Colonic mucosa (tissue), 4 donors: ENCODE measurements at places on chromosomes 5 and 9.

GRCh38 chr9:131692612-131693562 lies 47.0 kb downstream of the RAPGEF1 start:
- no peak for DNase-seq

DNA sequence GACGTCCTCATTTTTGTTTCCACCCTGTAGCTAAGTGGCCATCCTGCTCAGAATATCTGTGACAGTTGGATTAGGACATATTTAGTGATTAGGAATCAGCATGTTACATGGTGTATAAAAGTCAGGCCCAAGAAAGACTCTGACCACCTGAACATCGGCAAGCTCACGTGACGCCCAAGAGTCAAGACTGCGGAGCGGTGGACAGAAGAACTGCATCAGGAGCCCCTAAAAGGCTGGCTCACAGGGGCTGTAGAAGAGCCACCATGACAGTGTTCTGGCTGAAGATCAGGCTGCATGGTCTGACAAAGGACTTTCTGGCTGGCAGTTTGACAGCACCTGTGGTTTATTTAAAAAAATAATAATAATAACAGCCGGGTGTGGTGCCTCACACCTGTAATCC lies 185.3 kb downstream of the AUH start:
- no peak for DNase-seq

DNA sequence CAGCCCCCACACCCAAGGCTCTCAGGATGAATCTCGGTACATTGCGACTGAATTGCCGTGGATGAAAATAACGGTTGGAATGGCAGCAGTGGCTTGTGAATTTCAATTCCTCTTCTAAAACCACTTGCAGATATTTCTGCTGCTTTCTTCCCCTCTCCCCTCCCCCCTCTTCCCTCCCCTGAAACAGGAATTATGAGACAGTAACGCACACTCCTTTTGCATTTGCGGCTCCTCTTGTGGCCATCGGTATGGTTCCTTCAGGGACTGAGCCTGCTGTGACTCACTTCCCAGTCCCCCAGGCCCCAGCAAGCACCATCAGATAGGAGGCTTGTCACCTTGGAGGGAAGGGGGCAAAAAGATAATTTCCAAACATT lies 9.7 kb downstream of the DCANP1 start:
- no peak for DNase-seq

- peak; percentile 56 for DNase-seq
Observed at GRCh38 chr9:110623462-110624025, 44.0 kb upstream of the SVEP1 start.

- DNase-seq = no peak
Observed at GRCh38 chr9:70868041-70868440, 253.4 kb downstream of the TRPM3 start.

DNA sequence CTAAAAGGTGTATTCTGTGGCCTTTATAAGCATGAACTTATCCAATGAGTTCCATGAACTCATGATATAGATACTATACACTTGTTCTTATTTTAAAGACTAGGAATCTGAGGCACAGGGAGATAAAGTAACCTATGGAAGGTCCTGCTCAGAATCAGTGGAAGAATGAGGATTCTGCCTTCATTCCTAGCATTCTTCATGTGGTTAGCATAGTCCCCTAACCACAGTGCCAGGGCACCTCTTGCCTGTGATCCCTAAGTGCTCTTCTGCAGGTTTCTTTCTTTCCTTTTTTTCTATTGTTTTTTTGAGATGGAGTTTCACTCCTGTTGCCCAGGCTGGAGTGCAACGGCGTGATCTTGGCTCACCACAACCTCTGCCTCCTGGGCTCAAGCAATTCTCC lies 174.1 kb downstream of the C9orf152 start:
- DNase-seq = no peak

- no peak for DNase-seq
Observed at GRCh38 chr5:128798871-128799270, 166.4 kb upstream of the SLC27A6 start.

GRCh38 chr5:111557686-111558085 lies 45.4 kb upstream of the STARD4 start:
- no peak for DNase-seq

DNA sequence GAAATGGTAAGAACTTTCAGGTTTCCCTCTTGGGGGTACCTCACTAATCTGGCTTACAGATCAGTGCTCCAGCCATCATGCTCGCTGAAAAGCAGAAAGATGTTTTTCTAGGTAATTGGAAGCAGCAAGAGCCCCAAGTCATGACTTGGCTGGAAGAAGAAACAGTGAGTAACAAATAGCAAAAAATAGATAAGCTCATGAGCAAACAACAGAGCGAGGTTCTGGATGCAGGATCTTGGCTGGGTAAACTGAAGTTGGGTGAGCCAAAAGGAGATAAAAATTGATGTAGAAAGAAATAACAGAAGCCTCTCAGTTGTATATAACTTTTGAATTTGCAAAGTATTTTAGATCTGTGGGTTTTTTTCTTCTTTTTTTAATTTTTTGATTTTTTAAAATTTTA lies 110.1 kb downstream of the INSYN2B start:
- no peak for DNase-seq

- DNase-seq = no peak
Observed at GRCh38 chr9:75000835-75001234, 27.3 kb downstream of the CARNMT1 start.

- DNase-seq = no peak
Observed at GRCh38 chr5:156764176-156764971, 85.7 kb upstream of the PPP1R2B start.

- peak; percentile 37 for DNase-seq
Observed at GRCh38 chr5:173888473-173889131, 453 bp downstream of the CPEB4 start.

GRCh38 chr9:108211411-108211955 lies 644.3 kb downstream of the ACTL7B start:
- no peak for DNase-seq

- no peak for DNase-seq
Observed at GRCh38 chr5:166257661-166258060, 2033.8 kb upstream of the WWC1 start.

DNA sequence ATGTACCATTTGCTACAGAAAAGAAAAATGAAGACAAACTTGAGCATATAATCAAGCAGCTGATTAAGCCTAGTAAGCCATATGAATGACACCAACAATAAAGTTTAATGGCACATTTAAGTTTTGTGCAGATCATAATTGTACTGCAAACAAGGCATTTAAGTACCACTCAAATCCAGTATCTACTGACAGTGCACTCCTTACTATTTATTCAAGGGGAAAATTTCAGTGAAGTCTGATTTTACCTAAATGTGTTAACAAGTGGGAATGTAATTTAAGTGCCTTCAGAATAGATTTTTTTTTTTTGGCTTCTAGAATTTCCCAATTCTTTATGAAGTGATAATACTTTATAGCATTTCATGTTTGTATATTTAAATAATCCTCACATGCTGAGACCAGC lies 341.0 kb upstream of the POU5F2 start:
- no peak for DNase-seq

GRCh38 chr5:61599370-61600122 lies 267.5 kb downstream of the ZSWIM6 start:
- no peak for DNase-seq

- no peak for DNase-seq
Observed at GRCh38 chr5:95930141-95930930, 31.3 kb downstream of the ELL2 start.

- DNase-seq = no peak
Observed at GRCh38 chr9:135045264-135045927, 42.1 kb upstream of the OLFM1 start.

DNA sequence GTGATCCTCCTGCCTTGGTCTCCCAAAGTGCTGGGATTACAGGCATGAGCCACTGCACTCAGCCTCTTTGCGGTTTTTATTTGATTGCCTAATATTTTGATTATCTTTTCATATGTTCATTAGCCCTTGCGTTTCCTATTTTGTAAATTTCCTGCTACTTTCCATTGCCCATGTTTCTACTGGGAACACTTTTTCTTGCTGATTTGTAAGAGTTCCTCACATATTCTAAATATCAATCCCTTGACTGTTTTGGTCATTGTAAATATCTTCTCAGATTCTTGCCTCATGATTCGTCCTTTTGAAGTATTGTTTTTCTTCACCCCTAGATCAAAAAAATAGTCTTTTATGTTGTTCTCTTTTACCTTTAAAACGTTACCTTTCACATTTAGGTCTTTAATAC lies 37.9 kb upstream of the TTC1 start:
- no peak for DNase-seq

- DNase-seq = no peak
Observed at GRCh38 chr5:80291761-80292160, 28.0 kb upstream of the SPZ1 start.

DNA sequence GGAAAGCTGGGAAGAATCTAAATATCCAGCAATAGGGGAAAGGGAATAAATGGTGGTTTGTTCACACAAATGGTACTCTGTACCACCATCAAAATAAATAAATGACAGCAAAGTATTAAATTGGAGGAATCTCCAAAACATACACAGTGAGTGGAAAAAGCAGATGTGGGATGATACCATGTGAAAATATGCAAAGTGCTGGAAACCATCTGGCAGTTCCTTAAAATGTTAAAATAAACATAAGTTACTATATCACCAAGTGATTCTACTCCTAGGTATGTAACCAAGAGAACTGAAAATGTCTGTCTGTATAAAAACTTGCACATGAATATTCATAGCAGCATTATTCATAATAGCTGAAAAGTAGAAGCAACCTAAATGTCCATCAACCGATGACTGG lies 41.9 kb upstream of the TEX48 start:
- DNase-seq = no peak

DNA sequence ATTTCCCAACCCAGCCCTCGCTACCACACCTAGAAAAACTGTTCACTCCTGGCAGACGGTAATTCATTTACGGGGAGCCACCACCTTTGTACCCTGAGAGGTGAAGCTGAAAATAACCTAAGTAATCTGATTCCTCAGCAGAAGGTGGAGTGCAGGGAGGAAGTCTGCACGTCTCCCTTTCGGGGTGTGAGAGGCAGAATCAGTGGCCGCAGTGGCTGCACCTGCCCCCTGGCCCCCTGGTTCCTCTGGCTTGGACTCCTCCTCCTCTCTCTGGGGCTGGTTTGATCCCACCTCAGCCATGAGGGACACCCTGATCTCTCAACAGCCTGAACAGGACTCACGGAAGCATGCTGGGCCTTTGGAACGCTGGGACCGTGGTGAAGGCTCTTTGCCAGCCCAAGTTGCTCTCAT lies 10.5 kb downstream of the TMEM174 start:
- DNase-seq = peak; percentile 84

- no peak for DNase-seq
Observed at GRCh38 chr5:65854925-65855324, 71.5 kb upstream of the ERBIN start.

- peak; percentile 32 for DNase-seq
Observed at GRCh38 chr9:95923794-95924193, 48.3 kb downstream of the ERCC6L2 start.

GRCh38 chr5:171848486-171848885 lies 62.9 kb downstream of the SMIM23 start:
- DNase-seq = no peak

DNA sequence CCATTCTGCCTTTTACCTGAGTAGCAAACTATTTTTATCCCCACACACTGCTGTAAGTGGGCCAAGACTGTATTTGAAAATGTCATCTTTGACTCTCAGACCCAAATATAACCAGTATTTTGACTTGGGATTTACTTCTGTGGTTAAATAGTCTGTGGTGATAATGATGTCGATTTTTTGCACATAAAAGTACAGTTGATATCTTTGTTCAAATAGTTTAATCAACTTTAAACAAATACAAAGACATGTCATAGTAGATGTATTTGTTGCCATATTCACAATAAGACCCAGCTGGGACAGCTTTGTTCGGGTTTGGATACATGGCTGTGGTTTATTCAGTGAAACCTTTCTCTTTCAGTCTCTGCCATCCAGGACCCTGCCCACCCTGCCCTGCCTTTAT lies 20.4 kb downstream of the NFX1 start:
- no peak for DNase-seq

DNA sequence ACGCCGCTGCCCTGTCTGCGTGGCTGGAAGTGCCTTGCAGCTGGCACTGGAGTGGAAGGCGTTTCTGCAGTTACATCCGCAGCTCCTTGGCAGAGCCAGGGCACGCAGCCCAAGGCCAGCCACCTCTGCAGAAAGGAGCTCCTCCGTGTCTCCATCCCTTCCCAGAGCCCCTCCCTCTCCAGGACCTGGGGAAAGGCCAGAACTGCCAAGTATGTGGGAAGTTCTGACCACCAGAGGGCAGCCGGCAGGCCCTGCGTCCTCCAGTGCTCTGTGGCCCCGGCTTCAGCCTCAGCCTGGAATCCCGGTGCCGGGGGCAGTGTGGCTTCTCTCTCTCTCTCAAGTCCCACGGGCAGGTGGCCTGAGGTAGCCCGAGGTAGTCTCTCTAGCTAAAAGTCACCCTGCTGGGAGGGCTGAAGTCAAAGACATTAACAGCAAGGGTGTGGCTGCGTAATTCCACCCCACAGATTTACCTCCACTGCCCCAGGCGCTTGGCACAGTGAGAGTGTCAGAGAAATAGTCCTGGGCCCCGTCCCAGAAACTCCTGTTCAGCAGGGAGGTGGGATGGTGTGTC lies 101.7 kb upstream of the FCN2 start:
- DNase-seq = peak; percentile 37

DNA sequence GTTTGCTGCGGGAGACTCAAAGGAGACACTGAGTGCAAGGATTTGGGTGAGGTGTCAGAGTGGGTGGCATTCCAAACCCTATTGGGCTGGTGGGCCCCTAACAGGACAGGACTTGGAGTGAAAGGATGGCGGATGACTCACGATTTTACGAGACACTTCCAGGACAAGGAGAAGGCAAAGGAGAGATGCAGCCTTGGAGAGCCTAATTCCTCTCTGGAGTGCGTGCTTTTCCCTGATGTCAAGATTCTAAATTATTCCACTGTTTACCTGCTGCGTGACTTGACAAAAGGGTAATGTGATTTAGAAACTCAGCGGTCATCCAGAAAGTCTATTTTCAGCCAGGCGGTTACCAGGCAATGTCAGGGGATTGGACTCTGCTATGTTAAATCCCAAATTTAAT lies 41.6 kb upstream of the CD180 start:
- DNase-seq = no peak
